ENCODE measurements at places on chromosomes 16 and 17. TPM values are rescaled to one million over a fixed set of nuclear protein-coding genes. Genes with fewer than 3 reads are reported as not detected.
A peak's percentile ranks its signal among the peaks of the same experiment; 100 is the strongest.

Gene CEP295NL
- 0.07 TPM for polyA plus RNA-seq

DNA sequence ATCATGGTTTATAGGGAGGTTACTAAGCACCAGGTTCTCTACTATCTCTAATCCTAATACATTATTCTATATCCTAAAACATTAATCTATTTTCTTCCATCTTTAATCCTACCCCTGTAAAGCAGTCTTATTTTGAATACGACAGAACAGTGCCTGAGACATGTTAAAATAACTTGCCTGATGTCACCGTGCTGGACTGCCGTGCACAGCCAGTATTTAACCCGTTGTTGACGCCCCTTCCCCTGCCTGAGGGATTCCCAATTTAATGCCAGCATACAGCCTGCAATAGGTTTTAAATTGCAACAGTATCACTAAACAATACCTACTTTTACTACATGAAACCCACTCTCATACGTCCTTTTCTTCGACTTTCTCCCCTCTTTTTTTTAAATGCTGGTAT lies 133.3 kb downstream of the PARN start:
- no peak for DNase-seq

DNA sequence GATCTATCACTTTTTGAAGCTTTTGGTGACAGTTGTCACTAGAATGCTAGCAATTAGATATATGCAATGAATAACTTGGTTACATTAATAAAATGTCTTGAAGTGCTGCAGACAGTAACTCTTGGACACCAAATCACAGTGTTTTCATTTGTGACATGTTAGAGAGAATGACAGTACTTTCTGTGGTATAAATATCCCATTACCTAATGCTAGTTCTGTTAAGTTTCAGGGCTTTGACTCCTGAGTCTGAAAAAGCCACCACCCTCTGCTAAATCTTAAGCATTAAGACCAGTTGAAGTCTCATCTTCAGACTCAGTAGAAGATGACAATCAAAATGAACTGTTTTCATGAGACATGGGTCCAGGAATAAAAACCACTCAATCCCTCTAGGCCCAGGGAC lies 10.6 kb upstream of the CPHXL2 start:
- no peak for DNase-seq

Gene TCAP
- 0.92 TPM for polyA plus RNA-seq

DNA sequence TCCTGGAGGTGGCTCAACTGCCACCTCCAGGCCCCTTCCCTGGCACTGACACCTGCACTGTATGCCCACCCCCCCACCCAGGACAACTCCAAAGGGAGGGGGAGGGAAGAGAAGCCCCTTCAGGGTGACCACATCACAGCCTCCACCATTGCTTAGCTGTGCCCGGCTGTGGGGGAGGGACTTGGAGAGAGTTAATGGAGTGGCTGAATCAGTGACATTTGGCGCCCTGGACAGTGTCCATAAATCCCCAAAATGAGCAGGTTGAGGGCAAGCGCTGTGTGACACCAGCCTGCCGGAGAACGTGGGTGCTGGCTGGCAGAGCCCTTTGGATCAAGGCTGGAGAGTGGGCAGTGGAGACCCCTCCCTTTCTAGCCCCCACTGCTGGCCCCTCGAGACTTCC lies 883 bp downstream of the USH1G start:
- DNase-seq = peak; percentile 70

- no peak for DNase-seq
These were observed 2.0 kb downstream of the CDH3 start for GRCh38 chr16:68646953-68647659.

DNA sequence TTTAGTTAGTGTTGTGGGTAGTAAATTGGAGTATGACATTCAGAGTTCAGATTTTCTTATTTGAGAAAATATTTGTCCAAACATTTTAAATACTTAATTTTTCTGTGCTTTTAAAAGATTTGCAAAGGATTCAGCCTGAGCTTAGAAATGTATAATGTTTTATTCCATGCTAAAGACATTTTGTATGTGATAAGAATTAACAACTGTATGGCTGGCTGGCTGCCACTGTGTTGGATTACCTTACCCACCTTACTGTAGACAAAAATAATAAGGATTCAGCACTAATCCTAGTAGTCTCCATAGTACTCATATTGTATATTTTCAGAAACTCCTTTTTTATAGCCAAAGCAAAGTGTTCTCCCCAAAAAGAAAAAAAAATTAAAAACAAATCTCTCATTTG lies 74.8 kb downstream of the TANC2 start:
- DNase-seq = no peak

- DNase-seq = no peak
These were observed 12.2 kb downstream of the CLEC3A start for GRCh38 chr16:78034530-78034929.

DNA sequence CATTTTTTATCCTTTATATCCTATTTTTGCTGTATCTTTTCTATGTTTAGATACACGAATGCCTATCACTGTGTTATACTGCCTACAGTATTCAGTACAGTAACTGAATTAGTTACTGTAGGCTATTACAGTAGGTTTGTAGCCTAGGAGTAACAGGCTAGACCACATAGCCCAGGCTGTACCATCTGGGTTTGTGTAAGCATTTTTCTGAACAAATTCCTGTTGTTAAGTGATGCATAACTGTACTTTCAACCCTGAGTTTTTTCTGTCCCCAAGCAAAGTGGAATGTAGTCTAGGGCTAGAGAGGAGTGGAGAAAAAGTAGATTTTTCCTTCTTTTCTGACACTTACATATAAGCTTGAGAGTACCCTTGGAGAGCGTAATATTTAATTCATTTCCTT lies 282.1 kb downstream of the HS3ST3B1 start:
- DNase-seq = no peak

DNA sequence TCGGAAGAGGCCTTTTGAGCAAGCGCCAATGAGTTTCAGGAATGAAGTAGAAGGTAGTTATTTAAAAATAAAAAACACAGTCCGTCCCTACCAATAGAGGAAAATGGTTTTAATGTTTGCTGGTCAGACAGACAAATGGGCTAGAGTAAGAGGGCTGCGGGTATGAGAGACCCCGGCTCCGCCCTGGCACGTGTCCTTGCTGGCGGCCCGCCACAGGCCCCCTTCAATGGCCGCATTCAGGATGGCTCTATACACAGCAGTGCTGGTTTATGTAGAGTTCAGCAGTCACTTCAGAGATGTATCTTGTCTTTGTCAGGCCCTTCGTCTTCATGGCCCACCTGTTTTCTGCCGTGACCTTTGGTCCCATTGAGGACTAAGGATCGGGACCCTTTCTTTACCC lies 87.3 kb downstream of the CRISPLD2 start:
- DNase-seq = no peak

DNA sequence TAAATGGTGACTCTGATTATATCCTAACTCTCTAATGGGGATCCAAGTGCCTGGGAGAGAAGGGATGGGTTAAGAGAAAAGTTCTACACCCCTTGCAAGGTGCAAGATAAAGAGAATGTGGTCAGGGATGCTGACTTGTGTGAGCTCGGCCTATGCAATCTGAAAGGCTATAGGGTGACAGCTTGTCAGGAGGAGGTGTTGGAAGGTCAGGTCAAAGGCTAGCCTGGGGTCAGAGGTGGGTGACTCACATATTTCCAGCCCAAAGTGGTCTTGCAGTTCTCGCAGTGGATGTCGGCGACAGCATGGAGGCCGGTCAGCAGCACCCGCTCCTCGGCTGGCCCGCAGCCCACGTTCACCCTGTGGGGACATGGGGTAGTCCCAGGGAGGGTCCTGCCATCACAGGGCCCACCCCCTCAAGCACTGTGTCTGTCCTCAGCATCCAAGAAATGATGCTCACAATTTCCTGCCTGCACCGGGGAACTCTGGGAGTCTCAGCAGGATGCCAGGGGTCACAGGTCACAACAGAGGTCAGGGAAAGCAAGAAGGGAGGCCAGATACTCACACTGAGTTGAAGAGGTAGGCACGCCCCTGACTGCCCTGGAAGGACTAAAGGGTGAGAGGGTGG lies 1.4 kb downstream of the YPEL3 start:
- DNase-seq = no peak

DNA sequence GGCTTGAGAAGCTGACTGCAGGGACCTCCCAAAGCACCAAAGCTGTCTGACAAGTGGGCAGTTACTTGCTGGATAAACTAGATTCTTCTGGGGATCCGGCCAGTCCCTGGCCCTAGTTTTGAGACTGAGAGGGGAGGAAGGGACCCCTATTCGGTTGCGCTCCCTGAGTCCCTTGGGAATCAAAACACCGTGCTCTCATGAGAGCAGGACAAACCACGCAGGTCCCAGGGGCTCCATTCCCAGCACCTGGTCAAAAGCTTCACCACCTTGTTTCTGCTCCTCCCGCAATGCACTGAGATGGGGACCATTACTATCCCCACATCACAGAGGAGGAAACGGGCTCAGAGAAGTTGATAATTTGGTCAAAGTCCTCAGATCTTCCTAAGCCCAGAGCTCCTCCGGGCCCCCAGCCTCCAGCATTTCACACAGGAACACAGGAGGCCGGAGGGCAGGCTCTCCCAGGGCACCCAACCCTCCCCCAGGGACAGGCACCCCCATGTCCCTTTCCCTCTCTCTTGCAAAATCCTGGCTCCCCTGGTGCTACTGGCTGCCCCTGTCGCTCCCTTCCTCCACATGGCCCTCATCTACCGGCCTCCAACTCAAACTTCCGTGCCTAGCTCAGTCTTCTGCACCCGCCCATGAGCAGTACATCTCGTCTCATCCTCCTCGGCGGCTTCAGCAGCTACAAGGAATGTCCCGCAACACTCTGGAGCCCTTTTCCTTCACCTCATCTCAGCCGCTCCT lies 3.3 kb downstream of the TRIM65 start:
- DNase-seq = no peak

GRCh38 chr16:65884018-65884417 lies 482.5 kb upstream of the CDH5 start:
- DNase-seq = no peak

- no peak for DNase-seq
These were observed 9.3 kb downstream of the IL4R start for GRCh38 chr16:27322858-27323780.

- no peak for DNase-seq
These were observed 263.1 kb upstream of the PSMD7 start for GRCh38 chr16:74033441-74033995.

GRCh38 chr16:54194334-54194743 lies 92.2 kb downstream of the IRX3 start:
- peak; percentile 38 for DNase-seq

DNA sequence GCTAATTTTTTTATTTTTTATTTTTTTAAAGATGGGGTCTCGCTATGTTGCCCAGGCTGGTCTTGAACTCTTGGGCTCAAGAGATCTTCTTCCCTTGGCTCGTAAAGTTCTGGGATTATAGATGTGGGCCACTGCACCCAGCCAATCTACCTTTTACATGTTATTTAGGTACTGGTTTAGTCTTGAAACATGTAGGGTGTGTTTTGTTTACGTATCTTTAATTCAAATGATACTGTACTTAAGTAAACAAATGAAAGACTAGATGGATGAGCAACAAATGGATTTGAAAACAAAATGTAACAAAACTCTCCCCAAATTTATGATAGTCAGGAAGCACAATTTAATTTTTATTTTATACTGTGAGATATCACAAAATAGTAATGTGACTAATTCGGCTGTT lies 207.7 kb downstream of the LGALS9B start:
- no peak for DNase-seq

DNA sequence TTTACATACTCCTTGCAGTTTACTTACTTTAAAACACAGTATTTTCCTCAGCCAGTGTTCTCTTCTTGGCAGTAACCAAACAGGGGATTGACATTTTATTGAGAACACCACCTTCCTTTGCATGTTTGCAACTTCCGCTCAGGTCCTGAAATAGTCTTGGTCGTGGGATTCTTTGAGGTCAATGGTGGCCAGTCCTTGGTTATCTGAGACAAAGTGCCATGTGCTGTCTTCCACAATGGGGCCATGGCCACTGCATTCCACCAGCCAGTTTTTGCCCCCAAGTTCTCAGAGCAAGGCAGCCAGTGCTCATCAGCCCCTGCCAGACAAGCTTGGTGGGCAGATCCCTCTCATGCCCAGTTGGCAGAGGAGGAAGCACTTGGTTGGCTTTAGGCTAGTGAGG lies 22.9 kb downstream of the CMTM4 start:
- DNase-seq = no peak

DNA sequence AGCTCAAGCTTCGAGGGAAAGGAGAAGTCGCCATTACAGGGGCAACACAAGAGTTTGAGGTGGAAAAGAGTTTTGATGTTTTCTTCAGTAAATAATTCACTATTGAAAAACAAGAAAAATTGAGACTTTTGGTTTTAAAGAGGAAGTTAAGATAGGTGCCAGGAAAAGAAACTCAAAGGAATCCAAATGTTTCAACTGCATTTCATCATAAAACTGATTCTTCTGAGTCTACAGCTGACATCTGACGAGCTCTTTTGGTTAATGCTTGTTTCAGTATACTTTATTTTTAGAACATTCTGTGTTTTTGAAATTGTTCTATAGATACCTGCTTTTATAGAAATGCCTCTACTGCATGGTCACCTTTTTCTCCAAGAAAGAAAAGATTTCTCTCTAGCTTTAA lies 54.0 kb downstream of the ERN1 start:
- no peak for DNase-seq

Gene CMTM2
- polyA plus RNA-seq = not detected

DNA sequence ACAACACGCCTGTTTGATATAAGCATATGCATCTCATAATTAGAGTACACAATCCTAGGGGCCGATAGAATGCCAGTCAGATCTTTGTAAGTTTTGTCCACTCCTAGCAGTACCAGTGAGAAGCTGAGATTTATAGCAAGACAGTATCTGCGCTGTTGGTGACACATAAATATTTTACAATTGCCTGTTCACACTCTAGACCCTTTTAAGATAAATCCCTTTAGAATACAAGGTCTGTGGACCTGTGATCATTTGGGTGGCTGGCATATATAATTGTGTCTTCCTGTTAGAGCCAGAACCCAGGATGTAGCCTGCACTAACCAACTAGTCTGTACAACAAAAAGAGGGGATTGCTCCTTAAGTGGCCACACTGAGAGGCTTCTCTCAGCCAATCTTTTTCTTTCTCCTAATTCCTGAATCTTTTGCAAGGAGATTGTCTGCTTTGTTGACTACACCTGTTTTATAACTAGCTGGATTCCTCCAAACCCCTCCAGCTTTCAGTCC lies 74.7 kb downstream of the WIPI1 start:
- DNase-seq = no peak

DNA sequence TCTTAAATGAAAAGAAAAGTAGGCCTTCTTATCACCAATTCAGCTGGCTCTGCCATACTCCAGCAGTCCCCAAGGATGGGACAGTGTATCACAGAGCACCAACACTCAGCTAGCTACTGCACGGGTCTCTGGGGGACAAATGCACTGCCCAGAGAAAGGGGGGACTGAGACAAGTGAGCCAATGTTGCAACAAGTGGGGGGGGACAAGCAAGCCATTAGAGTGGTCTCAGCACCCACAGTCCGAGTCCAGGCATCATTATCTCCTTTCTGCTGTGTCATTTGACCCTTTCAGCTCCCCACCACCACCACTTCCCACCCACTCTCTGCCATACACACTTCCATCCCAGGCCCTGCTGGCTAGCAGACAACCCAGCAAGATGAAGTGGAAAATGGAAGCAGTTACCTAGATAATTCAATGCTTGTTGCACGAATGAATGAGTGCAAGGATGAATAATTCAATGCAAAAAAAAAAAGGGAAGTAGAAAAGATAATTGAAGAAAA lies 7.0 kb downstream of the TMEM132E start:
- no peak for DNase-seq

- no peak for DNase-seq
These were observed 21.1 kb downstream of the STH start for GRCh38 chr17:46020023-46020761.

All from adrenal gland (tissue), 19 donors.